ENCODE measurements at places on chromosomes 2 and 18.

DNA sequence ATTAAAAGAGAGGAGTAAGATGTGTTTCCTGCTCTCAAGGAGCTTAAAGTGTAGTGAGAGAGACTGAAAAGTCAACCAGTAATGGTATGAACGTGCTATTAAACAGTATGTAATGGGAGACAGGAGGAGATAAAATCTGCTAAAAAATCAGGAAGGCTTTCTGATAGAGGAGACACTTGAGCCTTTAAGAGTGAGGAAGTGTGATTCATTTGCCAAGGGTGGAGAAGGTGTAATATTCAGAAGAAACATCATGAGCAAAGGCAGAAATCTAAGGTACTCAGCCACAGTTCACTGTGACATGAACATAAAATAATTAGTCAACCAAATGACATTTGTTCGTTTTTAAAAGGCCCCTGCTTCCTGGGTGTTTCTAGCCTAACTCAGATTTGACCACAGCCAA, 137.8 kb upstream of the SKOR2 start:
- no peak for DNase-seq

GRCh38 chr2:24945907-24946306, 25.8 kb downstream of the DNAJC27 start:
- no peak for DNase-seq

DNA sequence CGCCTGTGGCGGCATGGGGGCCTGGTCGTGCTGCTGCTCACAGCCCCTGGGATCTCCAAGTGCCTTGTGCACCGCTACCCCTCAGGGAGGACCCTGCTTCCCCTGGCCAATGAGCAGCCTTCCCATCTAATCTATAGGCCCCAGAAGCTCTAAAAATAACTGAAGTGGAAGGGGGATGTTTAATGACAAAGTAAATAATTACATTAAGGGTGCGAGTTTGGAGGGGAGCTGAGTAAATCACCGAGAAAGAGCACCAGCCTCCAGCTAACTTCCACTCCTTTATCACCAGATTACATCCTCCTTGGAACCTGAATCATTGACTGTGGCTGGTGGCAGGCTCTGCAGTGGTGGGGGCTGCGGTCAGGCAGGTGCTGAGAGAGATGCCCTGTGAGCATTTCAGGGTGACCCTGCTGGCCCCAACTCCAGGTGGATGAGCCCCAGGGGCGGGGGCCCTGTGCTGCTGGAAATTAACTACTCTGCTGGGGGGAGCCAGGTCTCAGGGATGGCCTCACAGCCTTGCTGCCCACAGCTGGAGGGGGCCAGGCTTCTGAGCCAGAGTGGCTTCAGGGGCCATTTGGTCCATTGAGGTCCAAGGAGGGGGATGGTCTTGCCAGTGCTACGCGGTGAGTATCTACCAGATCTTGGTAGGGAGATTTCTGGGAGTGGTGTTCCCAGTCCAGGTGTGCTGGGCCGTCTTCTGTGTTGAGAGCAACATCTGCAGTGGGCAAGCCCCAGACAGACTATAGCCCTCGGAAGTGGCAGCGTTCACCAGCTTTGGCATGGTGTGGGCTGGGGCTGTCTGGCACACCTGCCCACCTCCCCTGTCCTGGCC, 74.2 kb downstream of the GLI2 start:
- DNase-seq, result no peak

DNA sequence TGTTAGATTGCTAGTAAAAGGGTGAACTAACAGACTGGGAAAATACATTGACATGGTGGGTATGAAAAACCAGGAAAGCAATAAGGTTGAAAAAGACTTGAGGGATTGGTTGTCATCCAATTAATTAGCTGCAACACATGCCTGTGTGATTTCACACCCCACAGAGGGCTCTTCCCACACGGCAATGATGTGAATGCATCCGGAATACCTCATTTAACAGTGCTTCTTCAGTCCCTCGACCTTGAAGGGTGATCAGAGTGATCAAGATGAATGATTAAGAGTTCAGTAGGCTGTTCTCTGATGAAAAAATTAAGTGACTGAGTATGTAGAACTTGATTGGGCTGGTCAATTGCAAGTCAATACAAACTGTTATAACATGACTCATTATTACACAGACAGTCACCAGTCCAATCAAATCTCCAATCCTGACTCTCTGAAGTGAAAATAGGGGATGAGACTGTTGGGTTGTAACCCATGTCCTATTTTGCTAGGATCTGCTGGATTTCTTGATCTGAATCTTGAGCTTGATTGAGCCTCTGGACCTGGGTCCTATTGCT, 924.9 kb upstream of the FAM98A start:
- no peak for DNase-seq

DNA sequence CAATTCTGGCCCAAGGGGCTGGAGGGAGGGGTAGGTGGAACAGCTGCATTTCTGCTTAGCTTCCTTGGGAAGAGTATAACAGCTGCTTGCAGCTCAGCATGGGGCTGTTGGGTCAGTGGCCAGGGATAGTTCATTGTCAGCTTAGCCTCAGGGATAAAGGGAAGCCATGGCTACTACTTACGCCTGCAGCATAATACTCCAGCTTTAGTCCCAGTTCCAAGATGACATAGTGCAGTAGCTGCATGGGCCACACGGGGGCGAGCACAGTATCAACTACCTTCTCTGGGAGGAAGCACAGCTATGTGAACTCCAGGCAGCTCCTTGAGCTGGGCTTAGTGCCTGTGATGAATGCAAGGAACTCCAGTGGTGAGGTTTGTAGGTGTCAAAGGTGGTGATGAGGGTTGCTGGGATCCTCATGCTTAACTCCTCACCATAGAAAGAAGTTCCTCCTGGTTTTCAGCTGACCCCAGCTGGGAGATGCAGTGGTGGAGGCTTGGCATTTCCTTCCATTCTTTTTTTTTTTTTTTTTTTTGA, 35.4 kb upstream of the RHOB start:
- peak; percentile 66 for DNase-seq

DNA sequence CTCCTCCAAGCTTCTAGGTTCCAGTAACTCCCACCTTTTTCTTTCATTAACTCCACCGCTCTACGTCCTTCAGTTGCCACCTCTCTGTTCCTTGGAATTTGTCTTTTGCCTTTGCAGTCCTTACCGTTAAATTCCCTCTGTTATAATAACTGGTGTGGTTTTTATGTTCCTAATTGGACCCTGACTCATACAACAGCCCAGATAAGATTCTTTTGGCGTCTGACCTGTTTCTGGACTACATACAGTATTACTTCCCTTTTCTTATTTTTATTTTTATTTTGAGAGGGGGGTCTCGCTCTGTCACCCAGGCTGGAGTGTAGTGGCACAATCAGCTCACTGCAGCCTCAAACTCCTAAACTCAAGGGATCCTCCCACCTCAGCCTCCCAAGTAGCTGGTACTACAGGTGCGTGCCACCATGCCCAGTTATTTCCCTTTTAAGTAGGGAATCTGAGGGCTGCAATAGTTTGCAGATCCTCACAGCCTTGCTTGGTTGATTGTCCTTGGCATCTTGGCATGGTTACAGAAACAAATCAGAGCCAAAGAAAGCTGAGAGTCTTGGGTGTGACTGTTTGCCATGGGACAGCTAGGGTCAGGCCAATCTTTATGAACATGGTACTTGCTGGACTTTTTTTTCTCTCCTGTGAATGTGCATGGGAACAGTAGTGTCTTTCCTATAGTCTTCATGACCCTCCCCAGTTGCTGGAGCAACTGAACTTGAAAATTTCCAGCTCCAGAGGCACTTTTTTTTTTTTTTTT, 22.0 kb downstream of the TCF23 start:
- no peak for DNase-seq

- no peak for DNase-seq
Measured at GRCh38 chr2:160581035-160581434, 87.4 kb upstream of the RBMS1 start.
